Breast epithelium (tissue), 4 donors: ENCODE measurements at places on chromosomes 7 and 10. TPM values are rescaled to one million over a fixed set of nuclear protein-coding genes. Genes with fewer than 3 reads are reported as not detected.

- peaks cover 7% of the 10 kb centered on the region for H3K4me1 ChIP-seq
- H3K27me3 ChIP-seq: no peaks in the 10 kb centered on the region
- no peak overlapping the region for H3K27ac ChIP-seq
- H3K4me3 ChIP-seq: no peak overlapping the region
These were observed 27.0 kb downstream of the PDLIM1 start for GRCh38 chr10:95263864-95264226.

PDK4 gene
- total RNA-seq: 507 TPM

DNA sequence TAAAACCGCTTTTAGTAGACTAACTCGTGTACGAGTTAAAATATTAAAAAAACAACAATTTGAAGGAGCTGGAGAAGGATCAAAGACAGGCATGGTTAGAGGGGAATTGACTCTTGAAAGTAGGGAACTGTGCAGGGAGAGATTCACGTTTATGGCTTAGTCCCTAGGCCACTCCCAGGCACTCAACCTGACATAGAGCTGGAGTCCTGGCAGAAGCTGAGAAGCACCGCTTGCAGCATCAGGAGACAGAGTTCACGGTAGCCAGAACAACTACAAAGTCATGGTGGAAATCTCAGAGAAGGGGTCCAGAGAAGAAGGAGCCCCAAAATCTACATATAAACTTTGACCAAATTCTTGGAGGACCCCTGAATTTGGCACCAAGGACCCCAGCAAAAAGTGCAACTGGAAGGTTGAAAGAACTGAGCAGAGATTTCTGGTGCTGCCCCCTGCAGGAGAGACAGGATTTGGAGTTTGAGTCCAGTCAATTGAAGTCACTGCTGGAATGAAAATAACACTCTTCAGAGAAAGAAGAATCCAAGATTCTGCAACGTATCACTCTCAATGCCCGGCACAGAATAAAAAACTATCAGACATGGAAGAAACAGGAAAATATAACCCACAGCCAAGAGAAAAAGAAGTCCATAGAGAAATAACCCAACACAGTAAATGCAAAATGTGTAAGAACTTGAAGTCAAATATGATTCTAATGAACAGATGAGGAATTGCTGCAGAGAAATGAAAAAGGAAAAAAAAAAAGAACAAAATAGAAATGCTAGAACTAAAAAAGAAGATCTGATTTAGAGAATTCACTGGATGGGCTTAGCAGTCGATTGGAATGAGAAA lies 493.3 kb upstream of the PODXL start:
- DNase-seq: no peak
- no peaks in the 10 kb centered on the region for H3K4me1 ChIP-seq

GRCh38 chr10:282294-283139 lies 147.3 kb downstream of the ZMYND11 start:
- no peak overlapping the region for H3K27ac ChIP-seq
- H3K36me3 ChIP-seq: peaks cover 4% of the 10 kb centered on the region
- no peak overlapping the region for H3K4me3 ChIP-seq
- H3K4me1 ChIP-seq: no peaks in the 10 kb centered on the region
- no peaks in the 10 kb centered on the region for H3K27me3 ChIP-seq

CPXM2 gene
- 16.7 TPM for total RNA-seq

DNA sequence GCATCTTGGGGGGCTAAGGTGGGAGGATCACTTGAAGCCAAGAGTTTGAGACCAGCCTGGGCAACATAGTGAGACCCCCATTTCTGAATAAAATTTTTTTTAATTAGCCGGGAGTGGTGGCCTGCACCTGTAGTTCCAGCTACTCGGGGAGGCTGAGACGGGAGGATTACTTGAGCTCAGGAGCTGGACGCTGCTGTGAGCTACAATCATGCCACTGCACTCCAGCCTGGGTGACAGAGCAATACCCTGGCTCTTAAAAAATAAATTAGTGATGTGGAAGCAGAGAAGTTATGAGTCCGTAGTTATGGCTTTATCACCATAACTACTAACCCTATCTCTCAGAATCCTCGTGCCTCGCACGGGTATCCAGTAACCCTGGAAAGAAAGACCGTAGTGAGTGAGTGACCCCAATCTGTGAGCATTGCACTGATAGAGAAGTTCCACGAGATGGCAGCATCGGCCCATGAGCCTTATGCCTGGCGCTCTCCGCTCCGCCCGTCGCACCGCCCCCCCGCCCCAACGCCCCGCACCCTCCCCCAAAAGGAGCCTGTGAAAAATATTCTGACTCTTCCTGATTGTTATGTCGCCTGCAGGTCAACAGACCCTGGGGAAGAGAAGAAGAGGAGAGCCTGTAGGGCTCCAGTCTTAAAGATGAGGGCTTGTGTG lies 4.9 kb upstream of the SLC29A3 start:
- peak overlapping the region; percentile 73 for H3K27ac ChIP-seq
- no peak overlapping the region for H3K4me3 ChIP-seq
- H3K27me3 ChIP-seq: no peaks in the 10 kb centered on the region
- no peaks in the 10 kb centered on the region for H3K36me3 ChIP-seq
- DNase-seq: no peak

- DNase-seq: no peak
- H3K4me1 ChIP-seq: no peaks in the 10 kb centered on the region
- peak overlapping the region; percentile 86 for H3K27ac ChIP-seq
- no peaks in the 10 kb centered on the region for H3K36me3 ChIP-seq
- no peaks in the 10 kb centered on the region for H3K27me3 ChIP-seq
These were observed 23.6 kb downstream of the SORBS1 start for GRCh38 chr10:95537542-95537927.

UTF1 gene
- total RNA-seq: not detected

PRLHR gene
- not detected for total RNA-seq

DNA sequence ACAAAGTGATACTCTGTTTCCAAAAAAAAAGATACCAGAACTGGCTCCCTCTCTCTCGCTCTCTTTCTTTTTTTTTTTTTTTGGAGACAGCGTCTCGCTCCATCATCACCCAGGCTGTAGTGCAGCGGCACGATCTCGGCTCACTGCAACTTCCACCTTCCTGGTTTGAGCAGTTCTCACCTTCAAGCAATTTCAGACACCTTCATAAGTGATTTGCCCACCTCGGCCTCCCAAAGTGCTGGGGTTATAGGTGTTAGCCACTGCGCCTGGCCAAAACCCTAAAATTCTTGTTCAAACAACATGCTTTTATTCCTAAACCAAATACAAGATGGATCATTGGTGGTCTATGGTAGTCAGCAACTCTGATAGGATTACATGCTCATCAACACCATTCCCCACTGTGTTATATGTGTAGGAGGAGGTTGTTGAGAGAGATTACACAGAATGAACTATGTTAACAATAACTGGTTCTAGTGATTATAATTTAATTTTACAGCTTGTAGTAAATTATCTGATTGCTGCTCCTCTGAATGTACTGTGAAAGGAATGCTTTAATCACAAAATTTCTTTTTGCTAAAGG lies 15.5 kb downstream of the ACBD5 start:
- no peaks in the 10 kb centered on the region for H3K36me3 ChIP-seq
- H3K4me1 ChIP-seq: no peaks in the 10 kb centered on the region
- DNase-seq: no peak

GRCh38 chr10:126734015-126734414 lies 63.5 kb upstream of the C10orf90 start:
- no peaks in the 10 kb centered on the region for H3K36me3 ChIP-seq
- H3K27me3 ChIP-seq: no peaks in the 10 kb centered on the region
- no peak for DNase-seq
- no peak overlapping the region for H3K4me3 ChIP-seq
- no peaks in the 10 kb centered on the region for H3K4me1 ChIP-seq

SEMA4G gene
- total RNA-seq: 0.48 TPM
